ENCODE measurements at places on chromosomes 3 and 15.
A peak's percentile ranks its signal among the peaks of the same experiment; 100 is the strongest.

GRCh38 chr3:66297900-66298299 lies 77.1 kb downstream of the SLC25A26 start:
- no peak for DNase-seq

DNA sequence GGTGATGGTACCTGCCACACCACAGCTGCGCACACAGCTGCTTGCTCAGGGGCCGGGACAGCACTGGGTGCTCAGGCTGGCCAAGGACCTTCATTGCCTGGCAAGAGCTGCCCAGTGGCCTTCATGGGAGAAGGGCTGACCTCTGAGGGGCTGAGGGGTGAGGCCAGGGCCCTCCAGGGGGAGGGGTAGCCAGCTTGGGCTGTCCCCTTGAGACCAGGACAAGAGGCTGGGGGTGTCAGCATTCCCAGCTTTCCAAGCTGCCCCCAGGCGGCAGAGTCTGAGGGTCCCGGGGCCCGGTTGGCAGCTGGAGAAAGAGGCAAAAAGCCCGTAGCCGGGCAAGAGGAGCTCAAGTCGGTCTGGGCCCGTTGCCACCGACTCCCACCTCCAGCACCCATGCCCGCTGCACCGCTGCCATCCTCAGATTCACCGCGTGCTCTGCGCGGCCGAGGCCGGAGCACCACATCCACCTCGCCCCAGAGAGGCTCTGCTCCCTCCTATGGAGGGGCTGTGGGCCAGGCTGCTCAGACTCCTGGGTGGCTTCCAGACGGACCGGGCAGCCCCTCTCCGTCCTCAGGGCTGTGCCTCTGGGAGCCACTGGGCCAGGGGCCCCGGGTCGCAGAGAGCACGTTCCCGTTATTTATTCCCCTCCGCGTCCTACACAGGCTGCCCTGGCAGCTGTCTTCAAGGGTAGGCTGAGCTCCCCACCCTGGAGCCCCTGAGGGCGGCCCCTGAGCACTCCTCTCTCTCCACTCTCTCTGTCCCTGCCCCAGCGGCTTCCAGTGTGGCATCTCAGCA lies 51.5 kb downstream of the PLXNA1 start:
- DNase-seq = no peak

DNA sequence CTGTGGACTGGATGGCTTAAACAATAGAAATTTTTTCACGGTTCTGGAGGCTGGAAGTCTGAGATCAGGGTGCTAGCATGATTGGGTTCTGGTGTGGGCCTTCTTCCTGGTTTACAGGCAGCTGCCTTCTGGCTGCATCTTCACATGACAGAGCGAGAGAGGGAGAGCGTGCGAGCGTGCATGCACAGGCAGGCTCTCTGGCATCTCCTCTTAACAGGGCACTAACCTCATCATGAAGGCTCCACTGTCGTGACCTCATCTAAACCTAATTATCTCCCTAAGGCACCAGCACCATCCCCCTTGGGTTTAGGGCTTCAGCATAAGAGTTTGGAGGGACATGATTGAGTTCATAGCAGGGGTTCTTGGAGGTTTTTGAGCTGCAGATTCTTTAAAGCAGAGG lies 292.0 kb upstream of the C2CD4B start:
- DNase-seq = no peak

- DNase-seq = no peak
Observed at GRCh38 chr3:150296123-150296735, 111.9 kb upstream of the TSC22D2 start.

GRCh38 chr15:36161771-36162212 lies 417.6 kb upstream of the CDIN1 start:
- peak; percentile 10 for DNase-seq

DNA sequence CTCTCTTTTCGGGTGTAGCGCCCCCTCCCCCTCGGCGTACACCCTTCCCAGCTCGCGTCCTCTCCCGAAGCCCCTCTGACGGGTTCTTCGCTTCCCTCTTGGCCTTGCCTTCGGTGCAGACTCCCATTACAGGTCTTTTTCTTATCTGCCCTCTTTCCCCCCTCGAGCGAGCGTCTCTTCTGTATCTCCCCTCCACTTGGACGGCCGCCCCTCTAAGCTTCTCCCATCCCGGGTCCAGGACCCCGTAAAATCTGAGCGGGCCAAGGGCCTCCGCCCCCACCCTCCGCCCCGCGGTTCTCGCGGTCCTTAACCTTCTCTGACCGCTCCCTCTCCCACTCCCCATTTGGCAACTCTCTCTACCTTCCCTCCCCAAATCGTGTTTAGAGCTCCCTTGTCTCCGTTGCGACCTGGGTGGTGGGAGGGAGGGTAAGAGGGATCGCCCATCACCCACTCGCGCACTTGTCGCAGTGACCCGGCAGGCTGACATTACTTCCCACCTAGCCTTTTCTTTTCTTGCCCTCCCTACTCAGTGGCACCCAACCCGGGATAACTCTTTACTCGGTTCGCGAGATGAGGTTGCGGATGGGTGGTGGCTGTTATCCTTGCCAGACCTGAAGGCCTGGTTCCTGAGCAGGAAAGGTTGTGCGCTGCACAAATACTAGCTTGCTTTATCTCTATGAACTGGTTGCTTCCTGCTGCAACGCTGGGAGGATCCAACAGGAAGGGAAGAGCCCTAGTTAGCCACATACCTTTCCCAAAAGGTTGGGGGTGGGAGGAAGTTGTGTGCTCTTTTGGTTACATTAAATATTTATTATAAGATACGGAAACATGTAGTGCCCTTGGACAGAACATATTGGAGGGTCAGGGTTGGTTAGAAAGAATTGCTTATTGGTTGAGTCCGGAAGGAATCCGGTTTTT lies 922 bp downstream of the RAB11A start:
- DNase-seq = peak; percentile 39
